ENCODE measurements at places on chromosomes 5 and 9.

DNA sequence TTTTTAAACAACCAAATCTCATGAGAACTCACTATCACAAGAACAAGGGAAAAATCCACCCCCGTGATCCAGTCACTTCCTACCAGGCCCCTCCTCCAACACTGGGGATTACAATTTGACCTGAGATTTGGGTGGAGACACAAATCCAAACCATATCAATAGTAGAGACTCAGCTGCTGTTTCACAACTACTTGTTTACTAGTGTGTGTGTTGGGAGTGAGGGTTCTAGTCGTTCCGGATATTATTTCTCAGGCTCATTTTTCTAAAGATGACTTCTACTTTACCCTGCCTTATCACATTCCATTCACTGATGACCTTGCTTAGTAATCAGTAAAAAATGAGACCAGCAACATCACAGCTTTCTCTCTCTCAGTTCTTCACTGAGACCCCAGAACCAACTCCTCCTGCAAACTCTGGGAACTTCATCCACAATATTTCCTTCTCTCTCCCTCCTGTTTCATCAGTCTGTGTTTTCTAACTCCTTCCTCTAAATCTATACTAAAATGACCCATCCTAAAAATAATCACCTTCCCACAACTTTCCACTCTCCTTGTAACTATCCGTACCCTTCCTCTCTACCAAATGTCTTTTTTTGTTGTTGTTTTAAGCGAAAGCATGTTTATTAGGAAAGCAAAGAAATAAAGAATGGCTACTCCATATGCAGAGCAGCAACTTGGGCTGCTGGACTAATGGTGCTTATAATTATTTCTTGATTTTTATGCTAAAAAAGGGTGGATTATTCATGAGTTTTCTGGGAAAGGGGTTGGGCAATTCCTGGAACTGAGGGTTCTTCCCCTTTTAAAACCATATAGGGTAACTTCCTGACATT is 121.5 kb upstream of the SPRY4 start:
- DNase-seq: no peak

- peak; percentile 54 for DNase-seq
These were observed 5.9 kb upstream of the FAT2 start for GRCh38 chr5:151596828-151597539.

- DNase-seq: no peak
These were observed 41.2 kb upstream of the ITGA1 start for GRCh38 chr5:52746539-52746938.

- DNase-seq: no peak
These were observed 36.3 kb downstream of the OLFM1 start for GRCh38 chr9:135123773-135124134.

- DNase-seq: peak; percentile 58
These were observed 265.5 kb upstream of the ADAMTSL1 start for GRCh38 chr9:18208166-18209059.

DNA sequence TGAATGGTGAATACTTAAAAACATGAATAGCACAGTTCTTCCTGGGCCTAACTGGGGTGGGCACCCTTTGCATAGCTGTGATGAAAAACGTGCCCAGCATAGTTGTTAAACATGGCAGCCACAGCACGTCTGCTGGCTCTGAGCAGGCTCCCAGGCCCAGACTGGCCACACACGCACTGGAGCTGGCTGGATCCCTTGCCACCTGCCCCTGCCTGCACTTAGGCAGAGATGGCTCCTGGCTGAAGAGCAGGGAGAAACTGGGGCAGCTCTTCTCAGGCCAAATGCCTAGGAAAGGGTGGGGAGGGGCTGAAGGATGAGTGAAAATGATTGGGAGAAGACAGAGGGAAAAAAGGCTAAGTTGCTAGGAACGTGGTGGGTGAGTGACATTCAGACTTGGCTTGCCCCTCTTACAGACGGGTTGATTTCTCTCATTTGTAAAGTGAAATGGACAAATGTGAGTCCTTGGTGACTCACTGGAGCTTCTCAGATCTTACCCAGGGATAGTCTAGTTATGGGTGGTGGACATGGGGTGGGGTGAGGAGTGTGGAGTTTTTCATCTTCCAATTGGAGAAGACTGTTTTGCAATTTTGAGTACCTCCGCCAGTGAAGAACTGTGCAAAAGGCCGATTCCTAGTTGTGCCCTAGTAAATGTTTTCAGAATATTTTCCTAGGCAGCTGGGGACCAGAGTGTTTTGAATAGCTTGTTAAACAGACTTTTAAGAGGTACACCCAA is 42.4 kb downstream of the TRIO start:
- DNase-seq: no peak

GRCh38 chr5:74851684-74852353 is 14.4 kb downstream of the FAM169A start:
- no peak for DNase-seq

DNA sequence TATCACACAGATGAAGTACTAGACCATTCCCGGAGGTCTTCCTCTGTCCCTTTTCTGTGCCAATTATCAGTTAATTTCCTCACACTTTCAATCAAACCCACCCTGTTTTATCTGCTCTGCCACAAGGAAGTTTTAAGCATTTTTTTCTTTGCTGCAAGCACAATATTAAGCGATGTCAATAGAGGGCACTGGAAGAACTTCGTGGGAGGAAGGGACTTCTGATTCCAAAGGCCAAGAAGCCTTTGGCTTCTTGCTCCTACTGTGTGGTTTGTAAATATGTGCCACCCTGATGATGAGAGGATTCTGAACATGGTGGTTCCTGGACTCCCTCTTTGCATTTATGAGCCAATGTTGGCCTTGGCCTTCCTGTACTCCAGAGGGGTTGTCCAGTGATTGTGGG is 1712.5 kb upstream of the C9orf72 start:
- DNase-seq: peak; percentile 1

DNA sequence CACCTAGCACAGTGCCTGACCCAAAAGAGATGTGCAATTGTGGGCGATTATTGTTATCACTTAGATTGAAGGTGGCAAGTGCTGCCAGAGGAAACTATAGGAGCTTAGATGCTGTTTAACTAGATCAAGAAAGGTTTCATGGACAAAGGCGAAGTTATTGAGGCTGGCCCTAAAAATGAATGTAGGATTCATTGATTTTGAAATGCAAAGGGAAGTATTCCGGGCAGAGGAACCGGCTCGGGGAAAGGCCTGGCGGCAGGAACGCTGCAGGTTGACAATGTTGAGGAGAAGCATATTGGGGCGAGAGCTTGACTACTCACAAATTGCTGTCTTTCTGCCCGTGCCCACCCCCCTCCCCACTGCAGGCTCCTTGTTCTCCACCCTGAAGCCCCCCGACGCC is 37.4 kb upstream of the TTC1 start:
- DNase-seq: no peak

DNA sequence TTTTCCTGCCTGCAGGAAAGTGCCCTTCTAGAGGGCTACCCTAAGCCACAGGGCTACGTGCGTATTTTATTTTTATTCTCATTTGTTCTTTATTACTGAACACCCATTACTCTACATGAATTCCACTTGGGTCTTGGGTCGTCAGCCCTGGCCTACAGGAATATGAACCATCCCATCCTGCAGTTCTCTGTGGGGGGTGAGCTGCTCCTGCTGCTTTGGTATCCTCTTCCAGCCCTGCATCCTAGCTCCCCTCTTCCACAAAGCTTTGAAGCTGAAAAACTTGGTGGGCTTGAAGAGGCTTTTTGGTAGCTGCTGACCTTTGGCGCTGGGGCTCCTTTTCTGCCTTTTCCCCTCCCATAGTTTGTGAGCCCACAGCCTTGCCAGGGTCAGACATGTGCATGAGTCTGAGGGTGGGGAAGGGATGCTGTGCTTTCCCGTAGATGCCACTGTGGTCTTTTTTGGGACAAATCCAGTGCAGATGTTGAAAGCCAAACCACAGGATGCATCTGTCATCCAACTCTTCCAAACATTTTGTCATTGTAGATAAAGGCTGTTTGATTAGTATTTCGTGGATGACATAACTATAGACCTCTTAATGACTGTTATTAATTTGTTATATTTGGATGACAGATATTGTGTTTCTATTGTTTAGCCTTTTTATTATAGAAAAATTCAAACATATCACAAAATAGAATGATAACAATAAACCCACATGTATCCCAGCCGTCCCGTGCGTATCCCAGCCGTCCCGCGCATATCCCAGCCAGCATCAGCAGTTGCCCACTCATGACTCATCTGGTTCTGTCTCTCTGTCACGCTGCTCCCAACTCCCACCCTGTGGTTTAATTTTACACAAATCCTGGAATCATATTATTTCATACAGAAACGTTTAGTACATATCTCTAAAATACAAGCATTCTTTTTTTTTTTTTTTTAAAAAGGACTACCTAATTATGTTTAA is 43.9 kb downstream of the SLC46A2 start:
- DNase-seq: no peak

DNA sequence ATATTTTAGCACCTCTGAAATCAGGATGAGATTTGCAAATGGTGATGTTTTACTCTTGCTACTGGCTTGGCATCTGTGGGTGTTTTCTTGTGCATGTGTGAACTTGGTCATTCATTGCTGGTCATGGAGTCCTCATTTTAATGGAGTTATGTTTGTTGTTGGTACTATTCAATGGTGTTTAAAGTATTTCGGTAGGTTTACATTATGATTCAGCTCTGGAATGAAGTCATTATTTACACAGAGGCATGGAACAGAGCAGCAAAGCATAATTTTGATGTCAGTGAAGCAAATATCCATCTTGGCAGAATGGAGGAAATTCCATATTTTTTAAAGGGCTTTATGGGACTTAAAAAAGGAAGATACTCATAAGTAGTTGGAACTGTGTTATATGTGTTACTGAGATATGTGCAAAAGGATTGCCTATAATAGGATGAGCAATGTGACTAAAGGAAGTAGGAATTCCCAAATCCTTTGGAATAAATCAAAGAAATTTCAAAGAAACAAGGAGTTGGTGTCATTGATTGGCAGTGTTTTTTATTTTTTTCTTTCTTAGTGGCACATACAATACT is 147.4 kb downstream of the ACTBL2 start:
- peak; percentile 46 for DNase-seq

DNA sequence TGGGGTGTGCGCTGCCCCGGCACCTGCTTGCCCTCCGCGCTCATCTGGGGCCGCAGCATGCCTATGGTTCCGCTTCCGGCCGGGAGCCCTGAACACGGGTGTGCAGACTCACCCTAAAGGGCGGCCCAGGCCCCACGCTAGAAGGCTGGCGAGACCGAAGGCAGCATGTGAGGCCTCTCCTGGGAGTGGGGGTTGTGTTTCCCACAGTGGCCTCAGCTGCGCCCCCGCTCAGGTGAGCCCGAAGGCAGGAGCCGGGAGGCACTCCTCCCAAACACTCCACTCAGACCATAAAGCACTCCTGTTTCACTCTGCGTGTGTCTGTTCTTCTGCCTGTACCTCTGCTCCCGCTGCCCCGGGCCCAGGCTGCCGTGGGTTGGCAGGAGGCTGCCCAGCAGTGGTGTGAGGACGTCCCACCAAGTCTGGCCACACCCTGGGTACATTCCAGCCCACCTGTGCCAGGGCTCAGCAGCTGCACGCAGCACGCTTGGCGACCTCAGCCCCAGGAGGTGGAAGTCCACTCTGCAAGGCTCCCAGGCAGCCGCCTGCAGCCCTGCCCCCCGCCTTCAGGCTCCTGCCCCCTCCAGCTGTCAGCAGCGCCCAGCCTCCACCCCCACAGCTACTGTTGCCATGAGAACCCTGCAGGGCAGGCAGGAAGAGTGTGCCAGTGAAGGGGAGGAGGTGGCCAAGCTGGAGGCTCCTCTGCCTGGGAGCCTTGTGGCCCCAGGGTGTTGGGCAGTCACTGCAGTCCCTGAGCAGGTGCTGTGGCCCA is 1.2 kb upstream of the AJM1 start:
- peak; percentile 76 for DNase-seq

- DNase-seq: peak; percentile 48
These were observed 14.0 kb downstream of the ARL15 start for GRCh38 chr5:54296386-54296785.

GRCh38 chr5:90171466-90171865 is 238.1 kb downstream of the CETN3 start:
- DNase-seq: no peak

DNA sequence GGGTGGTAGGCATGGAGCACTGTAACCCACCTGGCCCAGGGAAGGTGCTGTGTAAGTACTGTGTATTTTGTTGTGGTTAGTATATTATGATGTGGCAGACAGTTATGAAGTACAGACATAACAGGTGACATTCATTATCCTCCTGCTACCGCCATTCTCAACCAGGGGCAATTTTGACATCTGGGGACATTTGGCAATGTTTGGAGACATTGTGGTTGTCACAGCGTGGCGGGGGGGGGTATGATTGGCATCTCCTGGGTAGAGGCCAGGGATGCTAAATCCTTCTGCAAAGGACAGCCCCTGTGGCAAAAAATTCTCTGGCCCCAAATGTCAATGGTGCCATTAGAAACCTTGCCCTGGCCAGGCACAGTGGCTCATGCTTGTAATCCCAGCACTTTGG is 9.8 kb upstream of the RPL26L1 start:
- DNase-seq: no peak

GRCh38 chr5:133706506-133707430 is 94.4 kb upstream of the FSTL4 start:
- DNase-seq: no peak

GRCh38 chr5:143569722-143570567 is 166.5 kb upstream of the NR3C1 start:
- no peak for DNase-seq

DNA sequence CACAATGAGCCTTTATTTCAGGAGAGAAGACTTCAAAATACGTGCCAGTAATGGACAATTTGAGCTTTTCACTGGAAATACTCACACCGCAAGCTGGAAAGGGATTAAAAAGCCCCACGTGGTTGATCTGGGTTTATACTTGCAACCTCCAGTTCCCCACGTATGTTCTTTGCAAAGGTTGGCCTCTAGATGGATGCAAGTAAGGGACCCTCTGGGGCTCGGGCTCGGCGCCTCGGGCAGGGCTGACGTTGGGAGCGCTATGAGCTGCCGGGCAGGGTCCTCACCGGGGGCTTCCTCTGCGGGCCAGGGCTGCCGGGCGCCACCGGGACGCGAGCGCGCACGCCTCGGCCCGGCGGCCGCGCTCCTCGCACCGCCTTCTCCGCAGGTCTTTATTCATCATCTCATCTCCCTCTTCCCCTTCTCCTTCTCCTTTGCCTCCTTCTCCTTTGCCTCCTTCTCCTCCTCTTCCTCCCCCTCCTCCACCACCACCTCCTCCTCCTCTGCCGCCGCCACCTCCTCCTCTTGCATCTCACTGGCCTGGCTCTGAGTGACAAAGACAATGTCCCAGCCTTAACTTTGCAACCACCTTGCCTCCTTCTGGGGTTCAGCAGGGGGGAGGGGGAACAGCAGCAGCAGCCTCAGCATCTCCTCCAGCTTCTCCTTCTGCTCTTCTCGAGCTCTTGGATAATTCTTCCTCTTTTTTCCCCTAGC is 701 bp upstream of the ZNF462 start:
- DNase-seq: no peak

Data from T47D (cell line).